ENCODE measurements at places on chromosomes 6 and 20. TPM values are rescaled to one million over a fixed set of nuclear protein-coding genes. Genes with fewer than 3 reads are reported as not detected.

DNA sequence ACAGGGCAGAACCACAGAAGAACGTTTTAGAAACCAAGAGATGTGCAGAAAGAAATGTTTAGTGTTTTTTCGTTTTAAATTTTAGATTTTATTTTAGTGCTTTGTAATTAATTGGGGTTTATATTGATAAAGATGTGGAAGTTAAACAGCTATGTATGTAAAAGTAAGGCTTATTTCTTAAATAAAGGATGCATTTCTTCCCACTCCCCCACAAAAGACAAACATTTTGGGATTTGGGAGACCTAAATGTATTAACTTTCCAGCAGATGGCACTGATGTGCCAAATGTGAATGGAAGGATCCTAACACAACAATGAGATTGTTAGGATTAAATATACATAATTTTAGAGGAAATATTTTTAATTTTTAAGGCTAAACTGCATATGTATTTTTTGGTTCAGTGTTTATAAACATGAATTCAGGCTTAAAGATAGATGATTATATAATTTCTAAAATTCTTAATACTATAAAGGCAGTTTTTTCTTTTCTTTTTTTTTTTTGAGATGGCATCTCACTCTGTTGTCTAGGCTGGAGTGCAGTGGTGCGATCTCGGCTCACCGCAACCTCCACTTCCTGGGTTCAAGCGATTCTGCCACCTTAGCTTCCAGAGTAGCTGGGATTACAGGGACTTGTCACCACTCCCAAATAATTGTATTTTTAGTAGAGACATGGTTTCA, 12.0 kb downstream of the PFDN4 start:
- no peak overlapping the region for H3K27ac ChIP-seq
- no peaks in the 10 kb centered on the region for H3K4me1 ChIP-seq
- no peak for DNase-seq
- H3K36me3 ChIP-seq, result no peaks in the 10 kb centered on the region
- no peak overlapping the region for H3K4me3 ChIP-seq

GRCh38 chr6:98777762-98778161, 56.6 kb upstream of the POU3F2 start:
- no peaks in the 10 kb centered on the region for H3K27me3 ChIP-seq
- H3K4me3 ChIP-seq, result no peak overlapping the region
- H3K36me3 ChIP-seq, result no peaks in the 10 kb centered on the region
- H3K4me1 ChIP-seq, result no peaks in the 10 kb centered on the region

Gene LPIN3
- total RNA-seq, result 30.4 TPM

GRCh38 chr6:133645966-133646740, 242.8 kb upstream of the TCF21 start:
- H3K4me1 ChIP-seq, result no peaks in the 10 kb centered on the region
- H3K36me3 ChIP-seq, result no peaks in the 10 kb centered on the region
- H3K27me3 ChIP-seq, result no peaks in the 10 kb centered on the region
- no peak overlapping the region for H3K4me3 ChIP-seq
- DNase-seq, result no peak

Gene CAPN11
- total RNA-seq, result not detected

Gene PROKR2
- total RNA-seq, result not detected

DNA sequence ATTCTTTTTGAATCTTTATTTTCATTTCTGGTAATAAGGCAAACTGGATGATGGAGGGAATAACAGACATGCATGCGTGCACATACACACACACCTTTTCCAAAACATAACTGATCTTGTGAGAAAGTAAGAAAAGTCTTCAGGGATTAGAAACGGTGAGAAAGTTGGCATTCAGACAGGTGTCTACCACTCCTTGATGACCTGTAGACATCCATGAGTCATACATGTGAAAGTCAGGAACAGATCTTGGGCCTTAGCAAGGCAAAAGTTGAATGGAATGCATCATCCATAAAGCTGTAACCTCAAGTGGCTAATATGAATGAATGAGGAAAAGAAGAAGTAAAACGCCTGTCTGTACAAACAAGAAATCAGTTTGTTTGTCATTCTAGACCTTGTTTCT, 97.3 kb downstream of the GRIK2 start:
- DNase-seq, result no peak
- no peak overlapping the region for H3K27ac ChIP-seq
- no peaks in the 10 kb centered on the region for H3K36me3 ChIP-seq
- H3K4me3 ChIP-seq, result no peak overlapping the region
- H3K4me1 ChIP-seq, result no peaks in the 10 kb centered on the region
- no peaks in the 10 kb centered on the region for H3K27me3 ChIP-seq

GRCh38 chr6:22081709-22082108, 215.1 kb downstream of the PRL start:
- H3K27me3 ChIP-seq, result no peaks in the 10 kb centered on the region
- no peaks in the 10 kb centered on the region for H3K4me1 ChIP-seq
- no peaks in the 10 kb centered on the region for H3K36me3 ChIP-seq
- H3K4me3 ChIP-seq, result no peak overlapping the region
- no peak for DNase-seq
- no peak overlapping the region for H3K27ac ChIP-seq

GRCh38 chr20:906703-907270, 9.3 kb downstream of the ANGPT4 start:
- no peak overlapping the region for H3K4me3 ChIP-seq
- no peak overlapping the region for H3K27ac ChIP-seq
- H3K4me1 ChIP-seq, result no peaks in the 10 kb centered on the region
- H3K36me3 ChIP-seq, result no peaks in the 10 kb centered on the region

Gene LKAAEAR1
- not detected for total RNA-seq

DNA sequence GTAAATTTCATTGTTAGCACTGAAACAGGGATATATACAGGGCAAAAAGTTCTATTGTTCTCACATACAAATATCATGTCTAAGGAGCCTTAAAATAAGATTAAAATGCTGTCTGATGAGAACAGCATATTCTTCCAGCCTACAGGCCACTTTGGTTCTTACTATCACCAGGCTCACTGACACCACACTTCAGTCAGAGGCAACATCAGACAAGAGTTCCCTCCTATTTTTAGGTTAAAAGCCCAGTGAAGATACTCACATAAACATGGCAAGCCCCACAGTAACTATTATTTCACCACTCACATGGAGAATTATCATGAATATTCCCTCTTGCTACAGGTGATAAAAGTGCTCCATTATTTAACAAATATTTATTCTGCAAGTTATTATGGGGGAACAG, 175.8 kb downstream of the ISM1 start:
- no peak overlapping the region for H3K4me3 ChIP-seq
- no peaks in the 10 kb centered on the region for H3K36me3 ChIP-seq
- no peak overlapping the region for H3K27ac ChIP-seq
- no peak for DNase-seq

- peaks cover 10% of the 10 kb centered on the region for H3K36me3 ChIP-seq
- peak overlapping the region; percentile 49 for H3K27ac ChIP-seq
- H3K4me3 ChIP-seq, result no peak overlapping the region
- DNase-seq, result no peak
- peaks cover 4% of the 10 kb centered on the region for H3K4me1 ChIP-seq
These were observed 7.9 kb downstream of the TUBB start for GRCh38 chr6:30727920-30728553.

DNA sequence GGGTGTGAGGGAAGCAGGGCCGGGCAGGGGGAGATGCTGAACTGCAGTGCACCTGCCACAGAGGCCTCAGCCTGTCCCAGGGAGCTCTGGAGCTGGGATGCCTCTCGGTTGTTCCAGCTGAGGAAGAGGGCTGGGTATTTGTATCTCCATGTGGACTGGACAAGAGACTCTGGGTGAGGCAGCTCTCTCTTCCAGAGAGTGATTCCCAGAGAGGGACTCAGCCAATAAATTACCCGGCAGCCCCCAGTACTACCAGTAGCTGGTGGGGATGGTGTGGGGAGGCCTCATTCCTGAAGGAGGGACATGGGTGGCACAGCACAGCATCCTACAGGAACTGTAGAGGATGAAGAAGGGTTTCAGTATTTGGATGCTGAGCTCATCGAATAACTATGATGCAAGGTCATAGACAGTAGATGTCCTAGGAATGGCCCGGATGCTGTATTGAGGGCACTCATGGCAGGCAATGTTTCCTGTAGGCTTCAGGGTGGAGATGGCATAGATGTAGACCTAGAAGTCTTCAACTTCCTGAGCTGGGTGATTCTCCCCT, 1.4 kb downstream of the FGD2 start:
- H3K27me3 ChIP-seq, result no peaks in the 10 kb centered on the region
- no peak overlapping the region for H3K4me3 ChIP-seq
- H3K4me1 ChIP-seq, result no peaks in the 10 kb centered on the region
- H3K36me3 ChIP-seq, result no peaks in the 10 kb centered on the region

GRCh38 chr6:45586216-45587171, 208.8 kb upstream of the SUPT3H start:
- H3K27me3 ChIP-seq, result no peaks in the 10 kb centered on the region
- peaks cover 2% of the 10 kb centered on the region for H3K4me1 ChIP-seq
- DNase-seq, result no peak
- H3K36me3 ChIP-seq, result no peaks in the 10 kb centered on the region

DNA sequence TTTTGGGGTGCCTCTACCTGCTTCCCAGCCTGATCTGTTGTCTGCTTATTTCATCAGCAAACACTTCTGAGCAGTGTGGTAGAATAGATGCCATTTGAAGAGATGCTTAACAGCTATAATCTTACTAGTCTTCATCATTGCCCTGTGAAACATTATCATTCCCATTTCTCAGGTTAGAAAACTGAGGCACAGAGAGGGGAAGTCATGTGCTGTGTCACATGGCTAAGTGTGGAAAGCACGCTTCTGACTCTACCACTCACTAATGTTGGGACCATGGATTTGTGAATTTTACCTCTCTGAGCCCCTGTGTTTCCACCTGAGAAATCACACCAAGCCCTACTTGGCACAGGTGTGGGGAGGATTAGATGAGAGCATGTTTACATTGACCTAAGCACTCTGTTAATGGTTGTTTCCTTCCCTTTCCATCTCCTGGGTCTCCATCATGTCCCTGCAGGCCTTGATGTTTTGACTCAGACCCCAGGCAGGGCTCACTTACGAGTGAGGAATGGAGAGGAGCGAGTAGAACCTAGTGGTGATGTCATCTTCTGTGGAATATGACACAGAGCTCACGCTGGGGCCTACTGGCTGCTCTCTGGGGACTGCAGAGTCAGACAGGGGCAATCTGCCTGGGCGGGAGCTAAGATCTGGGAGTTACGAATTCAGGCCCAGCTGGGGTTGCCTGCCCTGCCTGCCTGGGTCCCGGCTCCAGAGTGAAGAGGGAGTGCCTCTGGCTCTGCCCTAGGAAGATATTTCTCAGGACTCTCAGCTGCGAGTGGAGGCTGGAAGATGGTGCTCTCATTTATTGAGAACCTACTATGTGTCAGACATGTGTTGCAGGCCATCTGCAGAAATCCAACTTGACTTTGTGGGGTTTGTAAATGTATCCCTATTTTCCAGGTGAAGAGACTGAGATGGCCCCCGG, 64.3 kb downstream of the CDH22 start:
- no peak overlapping the region for H3K27ac ChIP-seq
- H3K36me3 ChIP-seq, result no peaks in the 10 kb centered on the region
- no peak overlapping the region for H3K4me3 ChIP-seq
- no peaks in the 10 kb centered on the region for H3K4me1 ChIP-seq

Gene OLIG3
- not detected for total RNA-seq

GRCh38 chr6:34202329-34203201, 34.1 kb upstream of the HMGA1 start:
- no peak for DNase-seq
- H3K27me3 ChIP-seq, result no peaks in the 10 kb centered on the region
- H3K4me3 ChIP-seq, result no peak overlapping the region
- H3K36me3 ChIP-seq, result no peaks in the 10 kb centered on the region

All from prostate gland (tissue), 2 donors.